Right lung (tissue), 10 donors: ENCODE measurements at places on chromosomes 7 and 10. TPM values are rescaled to one million over a fixed set of nuclear protein-coding genes. Genes with fewer than 3 reads are reported as not detected.

- no peak for DNase-seq
Observed at GRCh38 chr7:106178593-106179134, 66.6 kb upstream of the SYPL1 start.

- DNase-seq: peak; percentile 51
Observed at GRCh38 chr10:28054228-28054860, 55.5 kb upstream of the ODAD2 start.

The AQP1 gene
- polyA plus RNA-seq: 152 TPM

- no peak for DNase-seq
Observed at GRCh38 chr10:28810057-28810870, 132.9 kb downstream of the BAMBI start.

DNA sequence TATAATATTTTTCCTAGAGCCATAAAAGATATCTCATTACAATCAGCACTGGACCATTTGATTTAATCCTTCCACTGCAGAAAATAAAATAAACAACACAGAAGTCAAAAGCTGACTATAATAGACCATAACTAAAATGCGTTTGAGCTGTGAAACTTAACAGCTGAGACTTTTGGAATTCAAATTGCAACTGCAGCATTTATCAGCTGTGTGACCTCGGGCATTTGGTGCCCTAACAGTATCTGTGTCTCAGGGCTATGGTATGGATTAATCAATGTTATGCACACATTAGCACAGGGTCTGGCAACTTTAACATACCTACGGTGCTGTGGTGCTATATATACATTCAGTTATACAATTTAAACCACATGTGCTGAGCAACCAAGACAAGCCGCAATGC is 160.1 kb downstream of the COL28A1 start:
- no peak for DNase-seq

DNA sequence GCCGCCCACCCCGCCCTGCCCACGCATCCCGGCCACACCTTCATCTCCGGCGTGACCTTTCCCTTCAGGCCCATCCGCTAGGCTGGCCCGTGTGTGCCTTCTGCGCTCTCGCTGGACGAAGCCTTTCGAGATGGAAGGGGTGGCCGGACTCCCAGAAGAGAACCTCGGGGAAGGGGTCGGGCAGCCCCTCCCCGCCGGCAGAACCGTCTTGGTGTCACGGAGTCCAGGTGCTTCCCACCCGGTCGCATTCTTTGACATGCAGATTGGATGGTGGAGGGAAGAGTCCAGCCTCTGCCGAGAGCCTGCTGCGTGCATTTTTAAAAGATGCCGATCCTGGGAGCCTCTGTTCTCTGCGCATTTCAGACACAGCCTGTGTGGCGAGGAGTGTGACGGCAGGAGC is 7.3 kb upstream of the ZNF853 start:
- DNase-seq: no peak

The PRPS1L1 gene
- polyA plus RNA-seq: not detected

DNA sequence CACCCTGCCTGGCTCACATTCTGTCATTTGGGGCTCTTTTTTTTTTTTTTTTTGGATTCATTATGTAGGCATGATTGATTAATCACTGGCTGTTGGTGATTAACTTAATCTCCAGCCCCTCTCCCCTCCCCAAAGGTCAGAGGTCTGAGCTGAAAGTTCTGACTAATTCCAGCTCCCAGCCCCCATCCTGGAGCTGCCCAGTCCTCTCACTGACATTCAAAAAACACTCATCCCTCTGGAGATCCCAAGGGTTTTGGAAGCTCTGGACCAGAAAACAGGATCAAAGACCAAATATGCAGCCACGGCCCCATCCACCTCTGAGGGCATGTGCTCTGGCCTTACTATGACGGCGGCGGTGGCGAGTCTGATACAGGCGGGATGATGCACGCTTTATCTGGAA is 53.8 kb downstream of the RBM17 start:
- DNase-seq: no peak

- no peak for DNase-seq
Observed at GRCh38 chr10:95168694-95169093, 25.3 kb upstream of the ACSM6 start.

The TBXAS1 gene
- 9.0 TPM for polyA plus RNA-seq

DNA sequence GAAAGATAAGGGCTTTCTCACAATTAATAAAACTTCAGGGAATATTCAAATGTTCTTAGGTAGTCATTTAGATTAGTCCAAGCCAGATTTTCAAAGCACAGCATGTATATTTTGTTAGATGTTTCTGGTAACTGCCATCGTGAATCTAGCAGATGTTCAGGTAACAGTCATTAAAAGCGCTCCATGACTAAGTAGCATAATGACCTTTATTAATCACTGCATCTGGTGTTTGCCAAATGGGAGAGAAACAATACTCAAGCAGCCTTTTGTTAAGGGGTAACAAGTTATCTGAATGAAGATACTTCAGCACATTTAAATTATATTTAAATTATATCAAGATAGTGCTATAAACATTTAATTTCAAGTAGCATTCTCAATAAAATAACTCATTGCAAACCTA is 47.5 kb downstream of the USP6NL start:
- no peak for DNase-seq

DNA sequence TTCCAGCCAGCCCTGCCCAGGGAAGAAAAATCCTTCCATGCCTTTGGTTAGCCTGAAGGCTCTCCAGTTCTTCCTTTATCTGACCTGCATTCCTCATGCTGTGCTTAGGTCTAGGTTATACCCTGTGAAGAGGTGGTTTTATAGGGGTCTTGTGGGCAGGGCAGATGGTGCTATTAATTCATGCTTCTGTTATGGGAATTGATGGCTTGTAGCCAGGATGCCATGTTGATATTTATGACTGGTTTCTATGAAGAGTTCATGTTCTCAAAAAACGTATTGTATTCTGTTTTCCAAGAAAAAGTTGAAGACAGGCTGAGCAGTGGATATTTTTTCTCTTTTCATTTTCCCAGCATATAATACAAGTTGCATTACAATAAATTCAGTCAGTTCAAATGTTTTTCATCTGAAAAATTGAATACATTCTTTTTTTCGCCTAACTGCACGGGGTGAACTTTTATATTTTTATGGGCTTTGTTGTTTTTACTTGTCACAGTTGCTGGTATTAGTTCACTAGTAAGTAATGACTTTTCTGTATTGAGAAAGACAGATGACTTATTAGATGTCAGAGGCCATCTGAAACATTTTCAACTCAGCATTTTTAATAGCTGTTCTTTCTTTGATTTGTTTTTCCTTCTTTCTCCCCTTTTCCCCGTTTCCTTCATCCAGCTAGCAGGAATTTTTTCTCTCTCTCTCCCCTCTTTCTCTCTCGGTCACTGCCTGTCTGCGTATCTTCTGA is 322.8 kb downstream of the LRMDA start:
- no peak for DNase-seq

DNA sequence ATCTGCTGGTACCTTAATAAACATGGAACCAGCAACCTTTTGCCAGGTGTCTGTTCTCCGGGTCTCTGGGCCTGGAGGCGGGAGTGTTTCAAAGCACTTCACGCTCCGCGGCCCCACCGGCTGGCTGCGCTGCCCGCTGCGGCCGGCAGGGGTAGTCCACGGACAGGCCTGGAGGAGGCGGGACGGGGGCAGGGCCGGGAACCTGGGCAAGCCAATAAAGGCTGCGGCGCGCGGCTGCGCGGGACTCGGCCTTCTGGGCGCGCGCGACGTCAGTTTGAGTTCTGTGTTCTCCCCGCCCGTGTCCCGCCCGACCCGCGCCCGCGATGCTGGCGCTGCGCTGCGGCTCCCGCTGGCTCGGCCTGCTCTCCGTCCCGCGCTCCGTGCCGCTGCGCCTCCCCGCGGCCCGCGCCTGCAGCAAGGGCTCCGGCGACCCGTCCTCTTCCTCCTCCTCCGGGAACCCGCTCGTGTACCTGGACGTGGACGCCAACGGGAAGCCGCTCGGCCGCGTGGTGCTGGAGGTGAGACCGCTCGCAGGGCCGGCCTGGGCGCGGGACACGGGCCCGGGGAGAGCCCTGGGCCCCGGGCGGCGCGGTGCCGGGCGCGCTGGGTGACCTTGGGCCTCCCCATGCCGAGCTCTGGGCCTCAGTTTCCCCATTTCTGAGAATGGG is at the start of gene PPIF:
Gene PPIF (plus strand): TSS at position 244 of the 668 bp plus-strand sequence. CDS start 80 bp downstream, at position 324.
- DNase-seq: peak; percentile 91

The SP8 gene
- not detected for polyA plus RNA-seq

GRCh38 chr10:103692952-103693811 is 162.2 kb downstream of the SH3PXD2A start:
- no peak for DNase-seq

GRCh38 chr7:144827621-144828020 is 8.2 kb downstream of the TPK1 start:
- peak; percentile 32 for DNase-seq

The PRR15 gene
- 0.40 TPM for polyA plus RNA-seq

GRCh38 chr7:99024066-99024465 is 119.8 kb downstream of the SMURF1 start:
- DNase-seq: no peak

DNA sequence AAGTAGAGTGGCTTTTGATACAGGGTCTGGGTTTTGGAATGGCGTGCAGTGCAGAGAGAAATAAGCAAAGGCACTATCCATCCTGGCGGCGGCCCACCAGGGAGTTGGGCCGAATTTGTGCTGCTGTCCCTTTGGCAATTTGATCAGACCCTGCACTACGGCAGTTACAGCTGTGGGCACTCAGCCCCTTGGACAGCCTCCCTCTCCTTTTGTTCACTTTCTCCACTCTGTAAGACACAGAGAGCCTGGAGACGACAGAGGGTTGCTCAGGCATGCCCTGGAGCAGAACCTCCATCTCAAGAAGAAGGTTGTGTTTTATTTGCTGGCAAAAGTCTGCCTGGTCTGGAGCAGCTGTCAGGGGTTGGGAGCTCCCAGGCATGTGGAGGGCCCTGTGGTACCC is 55.8 kb downstream of the LHPP start:
- DNase-seq: no peak

GRCh38 chr7:135653340-135654080 is 8.8 kb upstream of the STMP1 start:
- no peak for DNase-seq

The NACAD gene
- polyA plus RNA-seq: 8.2 TPM

The SPDYE5 gene
- polyA plus RNA-seq: 3.0 TPM

The ACSM6 gene
- 0.39 TPM for polyA plus RNA-seq

GRCh38 chr10:73819513-73820093 is 8.2 kb upstream of the NDST2 start:
- DNase-seq: no peak

DNA sequence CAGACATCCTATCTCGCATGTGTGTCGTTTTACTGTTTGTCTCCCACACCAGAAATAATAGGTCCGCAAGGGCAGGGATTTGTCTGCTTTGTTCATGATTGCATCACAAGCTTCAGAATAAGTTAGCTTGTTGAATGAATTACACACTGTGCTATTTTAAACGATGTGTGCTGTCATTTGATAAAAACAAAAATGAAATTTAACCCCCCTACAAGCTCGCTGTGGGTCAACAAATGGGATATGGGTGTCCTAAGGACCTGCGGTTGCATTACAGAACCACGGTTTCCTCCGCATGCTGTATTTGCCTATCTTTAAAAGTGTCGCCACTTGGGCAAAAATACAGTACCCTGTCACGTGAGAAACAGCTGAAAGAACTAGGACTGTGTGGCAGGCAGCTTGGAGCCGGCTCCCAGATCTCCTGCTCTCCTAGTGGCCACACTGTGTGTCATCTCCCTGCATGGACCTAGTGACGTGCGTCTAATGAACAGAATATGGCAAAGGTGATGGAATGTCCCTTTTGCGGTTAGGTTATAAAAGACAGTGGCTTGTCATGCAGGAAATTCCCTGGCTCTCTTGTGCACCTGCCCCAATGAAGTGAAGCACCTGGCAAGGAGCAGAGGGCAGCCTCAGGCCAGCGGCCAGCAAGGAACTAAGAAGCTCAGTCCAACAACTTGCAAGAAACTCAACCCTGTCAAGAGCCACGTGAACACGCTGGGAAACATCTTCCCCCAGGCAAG is 32.9 kb upstream of the CRYGN start:
- DNase-seq: no peak

The EN2 gene
- not detected for polyA plus RNA-seq

The SAMD9L gene
- 10.4 TPM for polyA plus RNA-seq
